ENCODE measurements at places on chromosomes 1 and 21.

- DNase-seq, result no peak
Observed at GRCh38 chr21:44072111-44072510, 35.1 kb upstream of the PWP2 start.

GRCh38 chr1:203089651-203090045 is 3.8 kb upstream of the MYOG start:
- no peak for DNase-seq

DNA sequence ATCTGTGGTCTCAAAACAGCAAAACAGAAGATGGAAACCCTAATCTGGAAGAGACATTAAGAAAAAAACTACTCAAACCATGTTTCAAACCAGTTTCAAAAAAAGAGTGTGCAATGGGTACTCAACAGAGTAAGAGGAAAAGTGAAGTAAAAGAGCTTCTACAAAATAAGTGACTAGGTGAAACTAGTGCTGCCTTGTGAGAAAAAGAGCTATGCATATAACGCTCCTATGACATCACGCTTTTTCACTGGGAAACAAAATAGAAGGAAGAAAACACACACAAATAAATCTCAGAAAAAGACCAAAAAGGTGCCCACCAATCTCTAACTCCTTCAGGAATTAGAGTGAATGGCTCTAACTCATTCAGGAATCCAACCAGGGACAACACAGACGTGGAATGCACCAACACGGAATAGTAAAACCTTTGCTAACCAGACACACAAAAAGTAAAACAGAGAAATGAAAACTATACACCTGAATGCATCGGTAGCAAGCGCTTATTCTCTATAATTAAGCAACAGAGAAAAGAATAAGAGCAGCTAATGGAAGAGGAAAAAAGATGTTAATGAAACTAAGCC is 1.3 kb downstream of the FOXJ3 start:
- no peak for DNase-seq

DNA sequence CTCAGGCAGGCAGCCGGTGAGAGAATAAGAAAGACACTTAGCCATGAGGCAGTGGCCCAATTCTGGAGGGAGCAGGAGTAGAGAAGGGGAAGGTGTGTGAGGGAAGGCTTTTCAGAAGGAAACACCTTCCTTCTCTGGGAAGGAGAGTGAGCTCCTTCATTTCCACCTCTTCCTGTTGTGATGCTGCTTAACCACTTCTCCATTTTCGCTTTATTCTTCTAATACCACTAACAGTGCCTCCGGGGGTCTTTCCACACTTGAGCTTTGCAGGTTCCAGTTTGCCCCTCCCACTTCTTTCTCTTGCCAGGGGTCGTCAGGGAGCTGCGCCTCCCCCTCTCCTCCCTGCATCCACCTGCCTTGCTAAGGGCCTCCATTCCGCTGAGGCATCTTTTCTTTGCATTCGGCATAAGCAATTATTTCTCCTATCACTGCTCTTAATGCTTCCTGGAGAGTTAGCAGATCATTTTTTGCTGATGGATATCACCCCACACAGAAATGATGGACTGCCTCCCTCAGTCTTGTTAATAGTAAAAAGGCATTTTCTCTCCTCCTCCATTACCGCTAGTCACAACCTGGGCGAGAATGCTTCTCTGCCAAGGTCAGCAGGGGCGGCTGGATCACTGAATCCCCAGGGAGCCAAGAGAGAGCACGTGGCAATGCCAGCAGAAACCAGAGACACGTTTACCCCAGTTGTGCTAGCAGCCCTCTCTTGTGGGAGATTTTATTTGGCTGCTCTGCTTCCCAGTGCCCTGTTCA is 74.8 kb downstream of the ELAVL4 start:
- no peak for DNase-seq

GRCh38 chr1:212291505-212292134 is 6.4 kb downstream of the PPP2R5A start:
- peak; percentile 74 for DNase-seq

DNA sequence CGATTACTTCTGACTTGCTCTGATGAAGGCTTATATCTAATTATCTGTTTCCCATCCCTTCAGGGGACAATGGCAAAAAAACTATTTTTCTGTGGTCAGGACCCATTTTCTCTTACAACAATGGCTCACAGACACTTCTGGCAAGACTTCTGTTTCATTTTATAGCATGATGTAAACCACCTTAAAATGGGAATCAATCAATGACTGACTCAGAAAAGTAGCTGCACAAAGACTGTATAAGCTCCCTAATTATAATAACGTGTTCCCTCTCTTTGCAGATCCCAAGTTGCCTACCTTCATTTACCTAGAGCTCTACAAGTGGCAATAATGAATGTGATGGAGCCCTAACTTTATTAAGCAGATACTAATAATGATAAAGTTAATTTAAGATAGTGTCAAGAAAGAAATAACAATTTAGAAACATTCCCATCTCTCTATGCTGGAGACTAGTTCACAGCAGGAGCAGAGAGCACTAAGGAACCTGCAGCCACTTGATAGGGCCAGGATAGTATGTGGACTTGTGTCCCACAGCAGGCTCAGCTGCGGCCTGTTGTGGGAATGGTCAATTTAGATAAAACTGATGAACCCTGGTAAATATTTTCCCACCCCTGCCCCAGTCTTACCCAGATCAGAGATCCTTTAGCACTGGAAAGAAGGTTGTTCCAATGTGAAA is 538 bp downstream of the GBP2 start:
- DNase-seq, result no peak

DNA sequence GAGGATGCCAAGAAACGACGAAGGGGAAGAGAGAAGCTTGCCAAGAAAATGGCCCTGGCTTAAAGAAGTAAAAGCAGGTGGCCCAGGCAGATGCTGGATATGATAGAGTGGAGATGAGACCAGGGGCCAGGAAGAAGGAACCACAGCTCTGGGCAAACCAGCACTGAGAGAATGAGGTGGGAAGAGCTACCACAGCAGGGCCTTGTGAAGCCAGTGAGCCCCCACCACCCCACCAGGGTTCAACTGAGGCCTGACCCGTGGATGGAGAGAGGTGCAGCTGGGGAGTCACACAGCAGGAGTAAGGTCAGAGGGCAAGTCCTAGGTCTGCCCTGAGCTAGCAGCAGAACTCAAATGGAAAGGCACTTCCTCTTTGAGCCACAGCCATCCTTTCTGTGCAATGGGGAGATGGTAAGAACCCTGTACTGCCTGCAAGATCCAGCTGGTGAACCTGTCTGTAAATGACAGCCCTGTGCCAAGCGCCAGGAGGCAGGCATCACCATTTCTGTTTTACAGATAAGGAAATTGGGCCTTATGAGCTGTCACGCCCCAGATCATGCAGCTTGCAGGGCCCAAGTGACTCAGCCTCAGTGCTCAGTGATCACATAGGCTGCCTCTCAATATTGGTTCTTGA is 8.5 kb downstream of the SH3BGRL3 start:
- DNase-seq, result peak; percentile 97

DNA sequence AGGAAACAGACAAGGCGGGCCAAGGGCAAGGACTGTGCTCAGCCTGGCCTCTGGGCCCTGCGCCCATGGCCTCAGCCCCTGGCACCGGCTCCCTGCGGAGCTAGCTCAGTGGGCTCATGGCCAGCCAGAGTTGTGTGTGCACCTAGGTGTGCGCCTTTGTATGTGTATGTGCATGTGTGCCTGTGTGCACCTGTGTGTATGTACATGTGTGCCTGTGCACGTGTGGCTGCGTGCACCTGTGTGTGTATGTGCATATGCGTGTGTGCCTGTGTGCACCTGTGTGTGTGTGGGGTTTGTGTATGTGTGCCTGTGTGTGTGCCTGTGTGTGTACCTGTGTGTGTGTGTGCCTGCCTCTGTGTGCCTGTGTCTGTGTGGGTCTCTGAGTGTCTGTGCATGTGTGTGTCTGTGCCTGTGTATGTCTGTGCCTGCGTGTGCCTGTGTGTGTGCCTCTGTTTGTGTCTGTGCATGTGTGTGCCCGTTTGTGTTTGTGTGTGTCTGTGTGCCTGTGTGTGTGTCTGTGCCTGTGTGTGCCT is 7.4 kb downstream of the GPR137B start:
- DNase-seq, result no peak

DNA sequence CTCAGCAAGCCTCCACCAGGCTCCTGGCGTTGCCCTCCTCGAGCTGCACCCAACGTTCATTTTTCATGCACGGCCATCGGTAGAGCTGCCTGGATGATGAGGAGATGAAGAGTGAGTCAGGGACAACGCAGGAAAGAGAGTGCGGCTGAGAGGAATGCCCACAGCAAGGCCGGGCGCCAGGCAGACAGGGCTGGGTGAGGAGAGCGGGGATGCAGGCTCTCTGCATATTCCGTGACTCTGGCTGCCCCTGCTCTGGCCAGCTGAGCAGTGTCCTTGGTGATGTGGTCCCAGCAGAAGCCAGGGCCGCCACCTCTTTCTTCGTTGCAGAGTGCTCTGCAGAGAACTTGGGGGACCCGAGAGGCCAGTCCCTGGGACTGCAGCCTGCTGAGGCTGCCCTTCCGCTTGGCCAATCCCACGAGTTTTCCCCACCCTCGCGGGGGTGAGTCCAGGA is 10.8 kb downstream of the UMODL1 start:
- no peak for DNase-seq

DNA sequence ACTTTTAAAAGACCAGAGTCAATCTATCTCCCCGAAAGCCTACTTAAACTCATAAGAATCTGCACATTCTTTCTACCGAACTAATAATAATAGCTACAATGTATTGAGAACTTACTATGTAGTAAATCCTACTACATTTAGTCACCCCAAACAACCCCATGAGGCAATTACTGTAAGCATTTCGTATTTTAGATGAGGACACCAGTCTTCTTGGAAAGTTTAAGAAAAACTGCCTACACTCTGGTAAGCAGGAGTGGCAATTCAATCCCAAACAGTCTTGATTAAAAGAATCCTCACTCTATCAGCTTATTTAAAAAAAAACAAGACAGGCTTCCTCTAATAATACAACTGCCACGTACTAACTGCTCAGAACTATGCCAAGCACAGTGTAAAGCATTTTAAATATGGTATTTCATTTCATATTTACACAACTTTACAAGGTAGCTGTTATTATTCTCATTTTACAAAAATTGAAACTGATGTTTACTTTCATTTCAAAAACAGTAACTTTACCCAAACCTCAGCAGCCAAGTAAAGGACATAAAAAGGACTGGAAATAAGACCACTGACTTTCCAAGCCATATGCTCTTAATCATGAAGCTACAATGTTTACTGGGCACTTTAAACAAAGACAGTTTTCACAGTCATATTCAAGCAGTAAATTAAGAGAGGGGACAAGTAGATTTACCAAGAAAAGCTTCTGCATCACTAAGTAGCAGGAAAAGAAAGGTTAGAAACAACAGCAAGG is 13.9 kb downstream of the ARID4B start:
- no peak for DNase-seq

DNA sequence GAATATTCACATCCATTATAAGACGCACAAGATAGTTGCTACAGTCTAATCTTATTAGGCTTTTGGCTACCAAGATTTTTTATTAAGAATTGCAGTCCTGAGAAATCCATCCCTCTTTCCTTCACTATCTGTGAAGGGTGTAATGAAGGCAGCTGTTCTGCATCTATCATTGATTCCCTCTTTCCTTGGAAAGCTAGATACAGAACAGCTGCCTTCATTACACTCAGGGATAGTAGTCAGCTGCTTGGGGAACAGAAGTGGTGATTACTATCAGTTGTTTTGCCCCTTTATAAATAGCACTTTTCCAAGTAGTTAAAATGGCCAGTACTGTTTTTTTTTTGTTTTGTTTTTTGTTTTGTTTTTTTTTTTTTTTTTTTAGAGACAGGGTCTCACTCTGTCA is 70.2 kb downstream of the IARS2 start:
- DNase-seq, result no peak

DNA sequence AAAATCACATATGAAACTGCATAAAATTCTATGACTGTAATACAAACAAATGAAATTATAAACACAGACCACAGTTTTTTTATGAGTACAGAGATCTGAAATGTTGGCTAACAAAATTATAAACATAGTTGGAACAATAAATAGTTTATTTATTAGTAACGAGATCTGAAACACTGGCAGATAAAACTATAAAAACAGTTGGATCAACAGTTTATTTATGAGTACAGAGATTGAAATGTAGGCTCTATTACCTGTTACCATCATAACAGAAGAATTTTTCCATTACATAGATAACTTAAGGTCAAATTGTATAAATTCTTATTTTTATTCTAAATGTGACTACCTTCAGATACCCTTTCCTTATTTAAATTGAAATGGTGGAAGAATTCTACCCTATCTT is 14.5 kb downstream of the EYA3 start:
- no peak for DNase-seq

Measured in hematopoietic multipotent progenitor cell treated with erythropoietin and hydrocortisone succinate and interleukin-3 and kit ligand, for 15 days (in vitro differentiated cells).